ENCODE measurements at places on chromosomes 11 and 22.

GRCh38 chr11:2928605-2929530 is at the start of gene PHLDA2:
Gene PHLDA2 (minus strand): TSS chr11:2929420. CDS start chr11:2929364, 56 bp downstream.
- DNase-seq, result peak; percentile 36

DNA sequence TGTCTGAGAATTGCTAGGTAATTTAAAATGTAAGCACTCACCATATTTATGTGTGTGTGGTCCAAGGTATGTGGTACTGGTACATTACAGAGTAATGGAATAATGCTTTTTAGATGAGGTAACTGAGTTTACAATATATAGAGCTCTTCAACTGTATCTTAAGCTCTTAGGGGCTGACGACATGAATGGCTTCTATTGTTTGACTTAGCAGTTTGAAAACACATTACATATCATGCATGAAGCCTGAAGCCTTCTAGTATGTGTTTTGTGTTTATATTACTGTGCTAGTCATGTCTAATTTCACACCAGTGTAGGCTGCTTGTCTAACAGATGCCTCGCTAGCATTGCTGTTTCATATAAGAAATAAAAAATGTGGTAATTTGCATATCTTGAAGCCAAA is 37.2 kb downstream of the GAS2 start:
- DNase-seq, result no peak

- no peak for DNase-seq
These were observed 7.0 kb downstream of the MARK2 start for GRCh38 chr11:63845911-63846310.

GRCh38 chr11:58497951-58498350 is 10.0 kb downstream of the OR5B21 start:
- DNase-seq, result no peak

DNA sequence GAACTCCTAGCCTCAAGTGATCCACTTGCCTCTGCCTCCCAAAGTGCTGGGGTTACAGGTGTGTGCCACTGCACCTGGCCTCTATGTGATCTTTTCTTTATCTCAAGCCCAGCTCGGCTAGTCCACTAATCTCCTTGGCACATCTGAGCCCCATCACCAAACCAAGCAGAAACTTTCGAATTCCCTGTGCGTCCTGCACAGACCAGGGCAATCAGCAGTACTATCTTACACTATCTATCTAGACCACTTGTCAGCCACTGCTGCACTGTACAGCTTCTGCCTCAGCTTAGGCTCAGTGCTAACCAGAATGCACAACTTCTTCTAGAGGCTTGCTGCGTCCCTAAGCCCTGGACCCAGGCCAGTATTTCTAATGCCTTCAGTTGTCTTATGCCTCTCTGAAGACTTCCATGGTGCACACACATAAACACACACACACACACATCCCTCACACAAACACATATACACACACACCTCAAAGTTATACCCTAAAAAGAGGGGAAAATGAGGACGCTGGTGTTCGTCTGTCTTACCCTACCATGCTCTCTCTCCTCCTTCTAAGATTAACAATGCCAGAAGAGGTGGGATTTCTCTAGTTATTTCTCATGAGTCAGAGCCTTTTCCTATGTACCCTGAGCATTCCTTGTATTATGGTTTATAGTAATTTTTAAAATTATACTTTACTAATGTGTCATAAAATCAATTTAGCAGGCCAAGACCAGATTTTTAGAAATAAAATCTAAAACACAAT is 59.3 kb upstream of the FAM181B start:
- DNase-seq, result no peak

DNA sequence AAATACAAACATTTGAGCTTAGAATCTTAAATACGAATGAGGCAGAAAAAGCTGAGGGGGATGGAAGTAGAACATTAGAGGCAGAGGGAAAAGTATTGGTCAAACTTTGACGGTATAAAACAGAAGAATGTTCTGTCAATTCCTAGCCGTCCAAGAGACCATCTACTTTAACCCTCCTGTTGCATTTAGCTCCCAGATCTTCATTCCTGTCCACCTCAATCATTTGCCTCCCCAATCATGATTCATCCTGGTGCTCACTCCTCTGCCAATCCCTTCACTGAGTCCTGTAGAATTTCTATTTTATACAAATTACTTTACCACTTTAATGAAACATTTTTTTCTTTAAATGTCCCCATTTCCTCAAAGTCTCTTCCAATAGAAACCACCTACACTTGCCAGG is 28.2 kb downstream of the C2CD3 start:
- DNase-seq, result no peak

DNA sequence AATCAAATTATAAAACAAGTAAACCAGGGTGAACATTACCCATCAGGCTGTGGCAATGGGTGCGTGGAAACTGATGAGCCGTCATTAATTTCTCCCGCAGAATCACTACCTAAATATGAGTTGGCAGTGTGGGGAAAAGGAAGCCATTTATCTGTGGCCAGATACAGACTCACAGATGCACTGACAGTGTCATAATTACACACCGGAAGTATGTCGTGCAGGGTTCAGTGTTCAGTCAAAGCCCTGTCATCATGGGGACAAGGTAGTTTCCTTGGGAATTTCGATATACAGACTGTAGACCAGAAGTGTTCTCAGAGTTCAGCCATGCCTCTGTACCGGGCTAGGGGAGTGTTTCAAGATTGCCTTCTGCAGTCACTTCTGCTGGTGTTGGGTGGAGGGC is 119.2 kb upstream of the SEZ6L start:
- no peak for DNase-seq

Data from effector CD8-positive, alpha-beta T cell (primary cell).